ENCODE measurements at places on chromosomes 6 and 20.

- DNase-seq = no peak
Measured at GRCh38 chr6:124040655-124041054, 237.0 kb downstream of the NKAIN2 start.

GRCh38 chr6:133157995-133158394 lies 83.2 kb upstream of the EYA4 start:
- no peak for DNase-seq

- DNase-seq = no peak
Measured at GRCh38 chr6:166474721-166475565, 92.2 kb upstream of the MPC1 start.

DNA sequence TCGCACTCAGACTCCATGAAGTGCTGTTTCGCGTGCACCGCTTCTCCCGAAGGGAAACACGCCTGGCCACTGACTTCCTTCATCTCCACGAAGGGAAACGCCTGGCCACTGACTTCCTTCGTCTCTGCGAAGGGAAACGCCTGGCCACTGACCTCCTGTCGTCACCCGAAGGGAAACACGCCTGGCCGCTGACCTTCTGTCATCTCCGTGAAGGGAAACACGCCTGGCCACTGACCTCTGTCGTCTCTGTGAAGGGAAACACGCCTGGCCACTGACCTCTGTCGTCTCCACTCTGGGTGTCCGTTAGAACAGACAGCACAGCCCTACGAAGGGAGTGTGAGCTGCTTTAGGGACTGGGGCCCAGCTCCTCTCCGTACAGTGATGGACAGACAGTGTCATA lies 17.1 kb upstream of the ADRM1 start:
- no peak for DNase-seq

GRCh38 chr6:105164418-105164817 lies 15.4 kb downstream of the POPDC3 start:
- DNase-seq = no peak

GRCh38 chr20:22289442-22289841 lies 294.9 kb downstream of the FOXA2 start:
- no peak for DNase-seq

DNA sequence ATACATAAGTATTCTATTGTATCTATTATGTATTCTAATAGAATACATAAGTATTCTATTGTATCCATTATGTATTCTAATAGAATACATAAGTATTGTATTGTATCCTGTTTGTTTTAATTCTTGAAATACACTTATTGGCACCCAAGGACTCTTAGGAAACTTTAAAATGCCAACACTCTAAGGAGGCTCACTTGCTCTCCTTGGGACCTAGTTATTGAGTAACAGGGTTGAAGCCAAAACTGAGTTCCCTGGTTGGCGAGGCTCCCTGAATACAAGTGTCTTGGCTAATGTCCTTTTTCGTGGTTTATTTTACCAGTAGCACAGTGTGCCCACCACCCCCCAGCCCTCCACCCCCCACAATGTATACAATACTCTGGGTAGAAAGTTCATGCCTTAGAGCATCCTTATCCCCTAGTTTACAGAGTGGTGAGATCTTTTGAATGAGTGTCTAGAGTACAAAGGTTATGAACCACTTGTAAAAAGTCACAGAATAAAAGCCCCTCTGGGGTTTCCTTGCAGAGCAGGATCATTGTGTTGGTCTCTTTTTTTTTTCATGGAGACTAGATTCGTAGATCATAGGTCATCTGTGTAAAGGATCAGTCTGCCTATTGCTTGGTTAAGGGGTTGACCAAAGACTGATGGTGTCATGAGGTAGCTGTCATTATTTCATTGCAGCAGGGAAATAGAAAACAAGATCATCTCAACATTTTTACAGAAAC lies 32.5 kb upstream of the PRDM1 start:
- DNase-seq = no peak

DNA sequence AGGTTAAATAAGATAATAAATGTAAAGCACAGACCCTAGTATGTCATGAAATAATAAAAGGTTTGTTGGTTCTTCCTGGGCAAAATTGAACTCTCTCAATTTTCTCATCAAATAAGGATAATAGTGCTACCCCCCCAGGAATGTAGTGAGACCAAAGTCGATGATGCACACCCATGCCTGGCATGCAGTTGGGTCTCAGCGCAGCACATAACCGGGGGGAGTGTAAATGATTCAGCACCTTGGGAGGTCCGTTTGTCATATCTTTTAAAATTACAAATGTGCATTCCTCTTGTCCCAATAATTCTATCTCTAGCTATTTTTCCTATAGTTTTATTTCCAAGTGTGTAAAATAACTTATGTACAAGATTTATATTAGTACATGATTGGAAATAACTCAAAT lies 31.3 kb upstream of the CCDC167 start:
- no peak for DNase-seq

DNA sequence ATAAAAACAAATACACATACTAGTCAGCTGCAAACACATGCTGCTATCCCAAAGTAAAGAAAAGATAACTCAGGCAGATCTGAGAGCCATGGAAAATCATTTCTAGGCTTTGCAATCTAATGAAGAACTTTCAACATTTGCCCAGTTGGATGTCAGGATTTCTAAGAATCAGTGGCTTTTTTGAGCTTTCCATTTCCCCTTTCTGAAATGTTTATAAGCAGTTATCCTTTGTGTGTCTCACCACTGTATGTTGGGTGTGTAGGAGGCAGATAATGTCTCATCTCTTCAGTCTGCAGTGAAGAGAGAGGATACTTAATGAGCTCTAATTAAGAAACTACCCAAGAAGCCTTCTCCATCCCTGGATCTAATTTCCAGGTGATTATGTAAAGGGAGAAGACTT lies 43.6 kb downstream of the RGS17 start:
- DNase-seq = no peak

- DNase-seq = no peak
Measured at GRCh38 chr6:149833651-149834050, 30.5 kb downstream of the LRP11 start.

GRCh38 chr6:37339741-37340638 lies 13.8 kb upstream of the RNF8 start:
- DNase-seq = no peak

DNA sequence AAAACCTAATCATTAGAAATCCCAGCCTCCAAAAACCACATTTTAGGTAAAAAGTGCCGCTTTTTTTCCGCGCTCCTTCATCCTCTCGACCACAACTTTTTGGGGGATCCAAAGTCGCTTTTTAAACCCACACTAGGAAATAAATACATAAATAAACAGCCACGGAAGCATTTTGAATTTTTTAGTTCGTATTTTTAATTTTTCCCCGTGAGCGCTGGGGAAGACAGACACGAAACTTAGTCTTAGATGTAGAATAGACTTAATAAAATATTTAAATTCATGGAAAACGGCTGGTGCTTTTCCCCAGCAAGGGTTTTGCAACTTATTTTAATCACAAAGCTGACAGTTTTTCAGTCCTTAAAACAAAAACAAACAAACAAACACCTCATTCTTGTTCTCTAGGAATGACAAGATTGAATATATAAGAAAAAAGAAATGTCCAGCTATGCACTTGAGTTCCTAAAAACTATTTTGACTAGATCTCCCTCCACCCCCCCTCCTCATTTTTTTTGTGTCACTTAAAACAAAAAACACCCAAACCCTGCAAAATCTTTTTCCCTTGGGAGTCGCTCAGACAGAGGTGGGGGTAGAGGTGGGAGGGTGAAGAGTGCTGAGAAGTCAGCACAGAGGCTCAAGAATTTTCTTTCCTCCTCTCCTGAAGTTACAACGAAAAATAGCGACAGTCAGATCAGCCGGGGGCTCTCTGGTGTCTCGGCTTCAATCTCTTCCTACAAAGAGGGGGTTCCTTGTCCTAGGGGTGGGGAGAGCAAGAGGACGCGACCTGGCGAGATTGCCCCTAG lies 43.4 kb upstream of the SUPT3H start:
- DNase-seq = no peak

DNA sequence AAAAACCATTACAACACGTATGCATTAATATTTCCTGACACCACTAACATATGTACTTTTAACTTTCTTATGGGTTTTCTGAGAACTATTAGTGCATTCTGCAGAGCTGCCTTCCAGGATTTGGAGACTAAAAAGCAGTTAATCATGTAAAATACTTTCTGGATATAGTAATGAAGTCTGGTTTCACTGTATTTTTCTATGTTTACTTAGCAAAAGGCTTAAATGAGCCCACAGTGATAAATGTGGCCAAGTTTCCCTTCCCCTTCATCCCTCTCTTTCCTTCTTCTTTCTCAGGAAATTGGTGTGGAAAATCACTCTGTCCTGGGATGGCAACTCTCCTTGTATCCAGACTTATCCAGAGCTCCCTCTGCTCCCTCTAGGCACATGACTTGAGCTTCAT lies 29.7 kb upstream of the ENPP1 start:
- DNase-seq = no peak

GRCh38 chr6:119390247-119390793 lies 40.8 kb upstream of the MAN1A1 start:
- no peak for DNase-seq

DNA sequence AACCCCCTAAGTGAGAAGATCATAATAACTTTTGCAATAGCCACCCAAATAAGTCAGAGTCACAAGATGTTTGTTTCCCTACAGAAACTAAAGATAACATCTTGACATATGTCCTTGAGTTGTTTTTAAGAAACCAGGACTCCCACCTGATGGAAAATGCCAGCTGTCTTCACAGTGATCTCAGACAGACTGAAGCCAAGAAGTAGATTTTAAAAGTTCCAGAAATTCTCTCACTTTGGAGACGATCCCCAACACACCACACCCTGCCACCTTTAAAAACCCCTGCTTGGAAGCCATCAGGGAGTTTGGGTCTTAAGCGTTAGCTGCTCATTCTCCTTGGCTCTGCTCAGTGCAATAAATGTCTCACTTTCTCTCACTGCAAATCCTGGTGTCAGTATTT lies 63.0 kb downstream of the GPR6 start:
- DNase-seq = no peak

DNA sequence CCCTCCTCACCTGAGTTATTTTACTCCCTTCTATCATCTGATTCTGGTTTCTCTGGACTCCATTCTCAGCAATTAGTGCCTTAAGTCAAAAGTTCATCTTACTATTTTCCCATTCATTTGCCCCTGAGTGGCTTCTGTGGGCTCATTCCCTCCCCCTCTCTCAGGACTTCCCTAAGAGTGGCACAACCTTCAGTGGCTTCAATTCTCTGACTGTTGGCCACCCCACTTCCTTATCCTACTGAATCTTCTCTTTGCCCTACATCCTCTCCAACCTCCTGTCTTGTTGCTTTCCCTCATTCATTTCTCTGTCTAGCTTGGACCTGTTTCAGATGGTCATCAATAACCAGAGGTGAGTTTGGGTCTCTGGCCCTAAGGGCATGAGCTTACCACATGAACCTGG lies 61.1 kb upstream of the GLP1R start:
- no peak for DNase-seq

- DNase-seq = no peak
Measured at GRCh38 chr20:944148-944547, 28.0 kb upstream of the ANGPT4 start.

GRCh38 chr6:113120224-113120581 lies 736.9 kb upstream of the MARCKS start:
- DNase-seq = no peak

GRCh38 chr6:137166247-137167098 lies 7.0 kb downstream of the IL22RA2 start:
- DNase-seq = no peak

DNA sequence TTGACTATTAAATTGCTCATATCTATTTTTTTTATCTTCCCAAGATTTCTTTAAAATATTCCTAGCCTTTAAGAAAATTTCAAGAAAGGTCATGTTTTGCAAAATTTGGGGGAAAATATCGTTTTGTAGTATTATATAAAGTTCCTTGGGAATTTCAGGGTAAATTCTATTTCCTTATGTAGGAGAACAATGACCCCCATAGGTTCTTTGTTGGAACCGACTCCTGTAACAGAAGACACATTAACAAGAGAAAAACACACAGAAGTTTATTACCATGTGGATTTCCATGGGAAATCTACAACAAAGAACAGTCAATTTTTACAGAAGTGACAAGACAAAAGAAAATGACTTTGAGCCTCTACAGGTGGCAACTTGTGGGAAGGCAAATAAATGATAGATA lies 68.1 kb downstream of the ADGB start:
- no peak for DNase-seq

DNA sequence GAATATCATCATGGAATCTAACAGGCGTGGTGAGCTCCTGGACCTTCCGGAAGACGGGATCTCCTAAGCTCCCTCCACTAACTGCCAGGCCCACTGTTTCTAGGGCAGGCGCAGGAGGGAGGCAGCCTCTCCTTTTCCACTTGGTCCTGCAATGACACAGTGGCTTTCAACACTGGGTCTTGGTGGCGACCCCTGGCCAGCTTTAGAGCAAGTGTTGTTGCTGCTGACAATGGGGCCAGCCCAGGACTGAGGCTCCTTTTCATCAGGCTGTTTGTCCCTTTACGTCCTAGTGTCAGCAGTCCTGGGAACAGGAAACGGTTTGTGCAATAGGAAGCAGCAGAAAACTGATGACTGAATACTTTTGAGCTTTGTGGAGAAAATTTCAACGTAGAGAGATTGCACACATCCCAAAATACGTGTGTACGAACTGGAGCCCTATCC lies 9.7 kb upstream of the QKI start:
- no peak for DNase-seq

- DNase-seq = no peak
Measured at GRCh38 chr6:170137176-170137891, 153.5 kb downstream of the DLL1 start.

DNA sequence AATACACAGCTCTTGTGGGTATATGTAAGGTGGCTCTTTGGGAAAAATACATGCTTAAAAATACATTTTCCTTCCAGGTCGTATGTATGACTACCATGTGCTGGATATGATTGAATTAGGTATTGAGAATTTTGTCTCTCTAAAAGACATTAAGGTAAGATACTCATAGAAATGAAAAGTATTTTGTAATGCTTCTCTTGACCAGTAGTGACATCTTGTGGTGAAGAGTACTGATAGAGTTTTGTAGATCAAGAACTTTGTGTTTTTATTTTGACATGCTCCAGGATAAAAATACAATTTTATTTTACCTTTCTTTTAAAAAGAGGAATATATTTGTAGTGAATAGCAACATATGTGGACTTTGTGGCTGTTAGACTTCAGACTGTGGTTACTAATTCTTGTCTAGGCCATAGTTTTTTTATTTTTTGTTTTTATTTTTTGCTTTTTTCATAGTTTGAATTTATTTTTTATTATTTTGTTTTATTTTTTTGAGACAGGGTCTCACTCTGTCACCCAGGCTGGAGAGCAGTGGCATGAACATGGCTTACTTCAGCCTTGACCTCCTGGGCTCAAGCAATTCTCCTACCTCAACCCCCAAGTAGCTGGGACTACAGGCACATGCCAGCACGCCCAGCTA lies 17.9 kb downstream of the RPF2 start:
- no peak for DNase-seq

GRCh38 chr6:159977255-159977903 lies 8.5 kb downstream of the IGF2R start:
- DNase-seq = no peak

- no peak for DNase-seq
Measured at GRCh38 chr6:8064638-8065518, 689 bp upstream of the BLOC1S5 start.

DNA sequence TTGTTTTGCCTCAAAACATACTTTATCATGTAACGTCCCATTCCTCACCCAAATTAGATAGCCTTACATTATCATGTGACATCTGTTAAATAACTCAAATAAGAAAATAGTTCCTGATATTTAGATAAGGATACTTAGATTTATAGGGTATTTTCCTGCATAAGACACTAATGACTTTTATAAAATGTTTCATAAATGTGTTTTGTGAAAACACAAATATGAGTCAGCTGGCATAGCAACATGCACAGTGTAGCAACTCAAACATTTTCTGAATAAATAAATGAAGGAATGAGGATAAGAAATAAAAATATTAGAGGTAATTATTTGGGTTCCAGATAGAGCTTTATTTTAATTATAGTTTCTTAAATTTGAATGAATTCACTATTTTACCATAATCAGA lies 460.4 kb upstream of the PLCB4 start:
- no peak for DNase-seq

Measured in T-cell (primary cell).